ENCODE measurements at places on chromosomes 1 and 21.

DNA sequence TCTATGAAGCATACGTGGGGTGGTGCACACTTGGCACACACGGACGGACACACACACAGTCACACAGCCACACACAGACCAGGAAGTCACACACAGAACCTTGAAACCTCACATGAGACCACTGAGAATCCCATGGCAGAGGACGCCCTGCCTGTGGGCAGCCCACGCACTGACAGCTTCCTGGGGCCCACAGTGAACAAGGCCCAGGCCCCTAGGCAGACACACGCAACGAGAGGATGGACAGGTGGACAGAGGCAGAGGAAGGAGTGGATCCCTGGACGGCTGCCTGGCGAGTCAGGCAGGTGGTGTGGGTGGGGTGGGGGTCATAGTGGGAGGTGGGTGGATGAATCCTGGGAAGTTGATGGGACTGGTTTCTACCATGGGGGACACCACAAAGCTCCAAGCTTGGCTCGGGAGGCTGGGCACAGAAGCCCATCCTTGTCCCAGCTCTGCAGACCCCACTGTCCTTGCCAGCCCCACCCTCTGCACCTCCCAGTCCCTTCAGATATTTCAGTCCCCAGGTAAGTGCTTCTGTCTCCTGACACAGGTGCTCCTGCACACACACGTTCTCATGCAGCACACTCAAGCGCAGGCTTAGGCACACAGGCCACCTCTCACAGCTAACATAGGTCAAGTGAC lies 49.1 kb downstream of the WNT9A start:
- no peak for DNase-seq

- DNase-seq, result no peak
These were observed 116.2 kb upstream of the ATP1A1 start for GRCh38 chr1:116256875-116257274.

DNA sequence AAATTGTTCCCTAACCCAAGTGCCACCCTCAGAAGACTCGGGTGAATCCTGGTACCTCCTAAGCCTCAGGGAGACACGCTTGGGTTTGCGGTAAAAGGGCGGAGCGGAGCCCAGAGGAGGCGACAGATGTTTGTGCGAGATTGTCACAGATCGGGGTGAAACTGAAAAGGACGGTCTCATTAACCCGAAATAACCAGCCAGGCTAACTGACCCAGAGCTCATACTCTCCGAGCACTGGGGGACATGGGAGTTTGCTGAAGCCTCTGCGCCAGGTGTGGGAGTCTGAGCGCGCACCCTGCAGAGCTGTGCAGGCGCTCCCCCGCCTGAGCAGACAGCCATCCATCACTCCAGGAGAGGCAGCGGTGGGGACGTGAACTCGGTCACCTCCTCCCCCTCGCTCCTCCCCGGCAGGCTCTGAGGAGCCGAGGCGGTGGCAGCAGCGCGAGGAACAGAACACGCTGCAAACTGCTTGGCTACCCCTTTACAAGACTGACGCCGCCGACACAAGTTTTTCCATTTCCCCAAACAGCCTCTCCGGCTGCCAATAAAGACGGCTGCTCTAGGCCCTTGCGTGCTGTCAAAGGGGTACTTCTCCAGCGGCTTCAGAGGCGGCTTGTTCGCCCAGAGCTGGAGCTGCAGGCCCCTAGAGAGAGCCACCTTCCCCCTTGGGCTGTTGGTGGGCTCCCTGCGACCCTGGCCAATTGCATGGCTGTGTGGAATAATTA lies 43.5 kb downstream of the RRAGC start:
- DNase-seq, result no peak

DNA sequence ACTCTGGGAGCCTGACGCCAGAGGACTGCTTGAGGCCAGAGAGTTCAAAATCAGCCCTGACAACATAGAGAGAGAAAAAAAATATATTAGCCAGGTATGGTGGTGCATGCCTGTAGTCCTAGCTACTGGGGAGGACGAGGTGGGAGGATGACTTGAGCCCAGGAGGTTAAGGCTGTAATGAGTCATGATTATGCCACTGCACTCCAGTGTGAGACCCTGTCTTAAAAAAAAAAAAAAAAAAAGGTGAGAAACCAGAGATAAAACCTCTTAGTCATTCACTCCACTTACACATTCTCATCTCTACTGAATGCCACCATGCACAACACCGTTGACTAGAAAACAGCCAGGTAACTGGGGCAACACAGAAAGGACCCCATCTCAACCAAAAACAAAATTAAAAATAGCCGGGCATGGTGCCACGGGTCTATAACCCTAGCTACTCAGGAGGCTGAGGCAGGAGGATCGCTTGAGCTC lies 178.1 kb downstream of the SLC45A1 start:
- no peak for DNase-seq

DNA sequence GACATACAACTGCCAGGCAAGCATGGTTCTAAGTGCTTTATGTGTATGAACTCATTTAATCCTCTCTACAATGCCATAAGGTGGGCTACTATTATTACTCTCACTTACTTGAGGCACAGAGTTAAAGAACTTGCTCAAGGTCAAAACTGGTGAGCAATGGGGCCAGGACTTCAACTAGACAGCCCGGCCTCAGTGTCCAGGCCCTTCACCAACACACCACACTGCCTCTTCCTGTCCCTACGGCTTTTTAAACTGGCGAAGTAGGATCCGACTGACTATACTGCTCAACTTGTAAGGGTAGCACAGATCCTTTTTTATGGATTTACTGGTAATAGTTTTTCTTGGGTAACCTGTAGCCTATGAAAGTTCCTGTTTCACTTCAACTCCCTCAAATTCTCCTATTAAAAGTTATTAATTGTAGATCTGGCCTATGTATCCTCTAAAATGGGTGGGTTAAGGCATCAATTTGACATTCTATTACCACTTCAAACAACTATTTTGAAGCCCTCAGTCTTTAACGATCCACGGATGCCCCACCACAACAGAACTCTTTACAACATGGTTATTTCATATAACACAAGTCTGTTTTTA lies 4.3 kb downstream of the ERRFI1 start:
- DNase-seq, result no peak

DNA sequence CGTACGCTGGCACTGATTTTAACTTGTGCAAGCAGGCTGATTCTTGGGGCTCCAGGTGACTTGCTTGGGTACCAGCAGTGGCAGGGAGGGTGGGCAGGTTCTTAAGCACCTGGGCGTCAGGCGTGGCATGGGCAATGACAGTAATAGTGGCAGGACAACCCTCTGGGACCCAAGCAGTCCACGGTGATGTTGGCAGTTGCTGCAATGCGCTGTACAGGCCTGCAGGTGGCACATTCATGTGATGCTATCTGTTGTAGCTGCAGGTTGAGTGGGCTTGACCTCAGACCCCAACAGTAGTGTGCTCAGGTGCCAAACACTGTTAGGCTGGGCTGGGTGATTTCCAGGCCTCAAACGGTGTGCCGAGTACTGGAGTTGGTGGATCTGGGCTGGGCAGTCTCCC lies 10.2 kb upstream of the OR10J4 start:
- DNase-seq, result no peak

DNA sequence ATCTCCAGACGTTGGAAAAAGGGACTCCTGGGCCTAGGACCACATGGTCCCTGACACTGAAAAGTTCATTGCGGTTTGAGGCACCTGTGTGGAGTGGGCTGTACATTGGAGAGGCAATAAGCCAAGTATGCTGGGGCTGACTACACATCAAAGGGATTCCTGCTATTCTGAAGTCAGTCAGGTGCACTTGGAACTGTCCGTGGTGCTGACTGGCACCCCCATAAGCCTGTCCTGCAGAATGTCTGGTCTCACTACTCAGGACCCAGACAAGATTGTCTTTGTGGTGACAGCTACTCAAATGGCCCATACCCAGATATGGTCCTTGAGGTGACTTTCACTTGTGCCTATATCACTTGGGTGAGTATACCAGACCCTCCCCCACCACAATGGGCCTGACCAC lies 150.6 kb downstream of the RWDD3 start:
- no peak for DNase-seq

DNA sequence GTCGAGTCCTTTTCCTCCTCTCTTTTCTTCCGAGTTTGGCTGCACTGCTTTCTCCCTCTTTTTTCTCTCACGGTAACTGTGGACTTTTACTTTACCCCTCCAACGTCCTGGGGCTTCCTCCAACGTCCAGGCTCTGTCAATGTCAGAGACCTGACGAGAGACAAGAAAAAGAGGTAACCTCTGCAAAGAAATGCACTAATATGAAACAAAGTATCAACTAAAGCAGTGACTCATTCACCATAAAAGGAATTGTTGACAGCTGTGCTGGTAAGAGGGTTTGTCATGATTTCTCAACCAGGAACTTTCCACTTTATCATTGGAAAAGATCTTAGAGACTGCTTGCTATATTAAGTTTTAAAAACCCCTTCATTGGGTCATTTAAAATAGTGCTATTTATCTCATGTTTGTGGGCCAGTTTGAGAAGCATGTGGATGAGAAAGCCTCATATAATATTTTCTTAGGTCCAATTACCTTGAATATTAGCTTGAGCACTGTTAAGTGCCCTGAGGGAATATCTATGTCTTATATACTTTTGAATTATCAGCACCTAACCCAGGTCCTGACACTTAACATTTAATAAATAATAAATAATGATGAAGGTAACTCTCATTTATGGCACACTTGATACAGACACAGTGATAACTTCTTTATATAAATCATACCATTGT lies at the start of gene GBP2:
TSS of gene GBP2 (minus strand) at position 202 of the 668 bp plus-strand sequence. CDS start 4,148 bp downstream, outside the sequence.
- DNase-seq, result no peak

- DNase-seq, result no peak
These were observed 48.7 kb downstream of the TESK2 start for GRCh38 chr1:45442272-45442671.

- no peak for DNase-seq
These were observed 8.4 kb downstream of the LRRC3 start for GRCh38 chr21:44463724-44464123.

- no peak for DNase-seq
These were observed 29.6 kb downstream of the DISP1 start for GRCh38 chr1:222844411-222844779.

DNA sequence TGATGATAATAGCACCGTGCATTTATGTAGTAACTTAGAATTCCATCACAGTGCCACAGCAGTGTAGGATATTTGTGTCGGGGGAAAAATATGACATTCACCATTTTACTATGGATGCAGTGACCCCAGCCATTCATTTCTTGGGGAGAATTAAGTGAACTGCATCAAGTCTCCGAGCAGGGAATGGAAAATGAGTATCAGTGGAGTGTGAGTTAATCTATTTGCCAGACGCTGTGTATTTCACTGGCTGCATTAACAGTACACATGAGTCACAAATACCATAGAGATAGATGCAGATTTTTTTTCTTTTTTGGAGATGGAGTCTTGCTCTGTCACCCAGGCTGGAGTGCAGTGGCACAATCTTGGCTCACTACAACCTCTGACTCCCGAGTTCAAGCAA lies 33.8 kb upstream of the SLC45A1 start:
- DNase-seq, result no peak

DNA sequence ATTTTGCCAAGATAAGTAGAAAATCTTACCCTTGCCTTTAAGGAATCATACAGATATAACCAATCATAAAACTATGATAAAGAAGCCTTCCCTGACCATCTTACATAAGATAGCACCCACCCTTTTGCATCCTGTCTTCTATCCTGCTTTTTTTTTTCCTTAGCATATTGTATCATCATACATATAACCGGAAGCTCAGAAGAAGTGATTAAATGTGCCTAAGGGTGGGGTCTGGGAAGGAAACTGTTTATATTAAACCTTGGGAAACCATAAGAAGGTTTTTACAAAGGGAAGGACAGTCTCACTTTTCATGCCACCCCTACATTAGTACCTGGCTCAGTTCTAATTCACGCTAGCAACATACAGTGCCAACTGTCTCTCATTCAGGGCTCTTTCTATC lies 66.8 kb downstream of the LUZP1 start:
- DNase-seq, result no peak
